ENCODE measurements at places on chromosomes 5 and 9. TPM values are rescaled to one million over a fixed set of nuclear protein-coding genes. Genes with fewer than 3 reads are reported as not detected.

IARS1 gene
- polyA plus RNA-seq, result 97.5 TPM

ANKRD20A1 gene
- polyA plus RNA-seq, result 0.18 TPM

- no peak for DNase-seq
- no peak overlapping the region for H3K27ac ChIP-seq
- H3K27me3 ChIP-seq, result no peaks in the 10 kb centered on the region
- no peaks in the 10 kb centered on the region for H3K36me3 ChIP-seq
- peaks cover 22% of the 10 kb centered on the region for H3K4me1 ChIP-seq
Observed at GRCh38 chr9:112176524-112176923, 1.4 kb upstream of the SUSD1 start.

- no peaks in the 10 kb centered on the region for H3K36me3 ChIP-seq
- H3K4me3 ChIP-seq, result no peak overlapping the region
- no peak for DNase-seq
- no peaks in the 10 kb centered on the region for H3K27me3 ChIP-seq
- no peaks in the 10 kb centered on the region for H3K4me1 ChIP-seq
Observed at GRCh38 chr5:35665096-35665495, 47.4 kb downstream of the SPEF2 start.

GRCh38 chr5:2276101-2276500 is 393.4 kb upstream of the IRX4 start:
- DNase-seq, result no peak
- H3K27me3 ChIP-seq, result no peaks in the 10 kb centered on the region
- no peaks in the 10 kb centered on the region for H3K36me3 ChIP-seq

- H3K4me1 ChIP-seq, result no peaks in the 10 kb centered on the region
- H3K4me3 ChIP-seq, result no peak overlapping the region
- H3K27ac ChIP-seq, result peak overlapping the region; percentile 24
- DNase-seq, result no peak
Observed at GRCh38 chr9:27047136-27047535, 41.7 kb upstream of the LRRC19 start.

DNA sequence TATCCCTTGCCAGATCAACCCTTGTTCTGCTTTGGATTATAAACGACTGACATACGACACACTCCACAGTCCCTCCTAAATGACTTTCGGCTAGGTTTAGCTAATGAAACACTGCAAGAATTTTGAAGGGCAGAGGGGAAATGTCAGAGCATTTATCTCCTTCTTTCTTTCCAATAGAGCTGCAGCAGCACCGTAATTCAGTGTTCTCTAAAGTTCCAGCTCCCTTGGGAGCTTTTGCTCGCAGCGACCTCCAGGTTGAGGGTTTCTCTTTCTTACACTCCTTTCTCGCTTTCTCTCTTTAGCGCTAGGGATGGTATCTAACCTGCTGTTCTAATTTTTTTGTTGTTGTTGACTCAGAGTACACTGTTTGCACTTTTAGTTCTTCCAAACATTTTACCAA is 467.1 kb upstream of the ST8SIA4 start:
- no peaks in the 10 kb centered on the region for H3K27me3 ChIP-seq
- no peaks in the 10 kb centered on the region for H3K36me3 ChIP-seq
- H3K4me3 ChIP-seq, result no peak overlapping the region
- no peaks in the 10 kb centered on the region for H3K4me1 ChIP-seq

DNA sequence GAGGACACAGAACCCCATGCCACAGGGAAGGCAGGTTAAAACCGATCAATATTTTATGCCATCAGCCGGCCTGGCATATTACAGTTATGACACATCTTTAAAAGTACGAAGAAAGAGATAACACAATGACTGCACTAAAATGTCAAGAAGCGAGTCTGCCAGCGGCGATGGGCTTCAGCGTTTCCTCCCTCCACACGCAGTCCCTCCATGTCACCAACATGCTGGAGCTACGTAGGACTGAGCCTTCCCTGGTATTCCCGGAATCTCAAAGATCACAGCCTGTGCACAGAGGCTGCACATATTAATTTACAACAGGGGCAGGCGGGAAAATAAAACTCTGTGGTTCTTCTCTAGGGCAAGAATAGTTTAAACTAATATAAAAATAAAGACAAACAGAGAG is 257.7 kb downstream of the IRX1 start:
- no peaks in the 10 kb centered on the region for H3K27me3 ChIP-seq
- no peaks in the 10 kb centered on the region for H3K36me3 ChIP-seq
- H3K27ac ChIP-seq, result peak overlapping the region; percentile 54
- H3K4me3 ChIP-seq, result no peak overlapping the region
- no peak for DNase-seq

SMIM27 gene
- 4.8 TPM for polyA plus RNA-seq

GRCh38 chr5:94707359-94707758 is 88.9 kb downstream of the SLF1 start:
- H3K27ac ChIP-seq, result no peak overlapping the region
- no peaks in the 10 kb centered on the region for H3K4me1 ChIP-seq
- DNase-seq, result no peak
- no peaks in the 10 kb centered on the region for H3K27me3 ChIP-seq
- H3K4me3 ChIP-seq, result no peak overlapping the region
- peaks cover 31% of the 10 kb centered on the region for H3K36me3 ChIP-seq

- no peak overlapping the region for H3K4me3 ChIP-seq
- peaks cover 8% of the 10 kb centered on the region for H3K4me1 ChIP-seq
- no peaks in the 10 kb centered on the region for H3K36me3 ChIP-seq
- no peak overlapping the region for H3K27ac ChIP-seq
- H3K27me3 ChIP-seq, result no peaks in the 10 kb centered on the region
Observed at GRCh38 chr5:171617817-171618591, 167.6 kb upstream of the SMIM23 start.

DNA sequence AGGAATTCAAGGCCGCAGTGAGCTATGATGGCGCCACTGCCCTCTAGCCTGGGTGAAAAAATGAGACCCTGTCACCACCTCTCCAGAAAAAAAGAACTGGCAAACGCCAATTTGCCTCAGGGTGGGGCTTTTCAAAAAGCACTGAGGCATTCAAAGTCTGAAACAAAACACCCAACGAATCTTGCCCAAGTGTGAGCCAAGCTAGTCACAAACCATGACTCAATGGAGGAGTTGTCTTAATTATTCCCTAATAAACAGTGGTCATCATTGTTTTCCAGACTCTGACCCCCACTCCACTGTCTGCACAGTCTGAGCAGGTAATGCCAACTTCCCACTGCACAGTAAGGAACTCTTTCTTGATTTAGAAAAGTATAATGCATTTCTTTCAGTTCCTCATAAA is 16.8 kb downstream of the FRMD3 start:
- no peaks in the 10 kb centered on the region for H3K4me1 ChIP-seq
- H3K27ac ChIP-seq, result no peak overlapping the region
- H3K4me3 ChIP-seq, result no peak overlapping the region
- no peaks in the 10 kb centered on the region for H3K27me3 ChIP-seq
- no peaks in the 10 kb centered on the region for H3K36me3 ChIP-seq

TRUB2 gene
- 25.6 TPM for polyA plus RNA-seq

QRFP gene
- not detected for polyA plus RNA-seq

GRCh38 chr9:79695531-79696175 is 123.9 kb downstream of the TLE4 start:
- DNase-seq, result no peak
- H3K27ac ChIP-seq, result no peak overlapping the region
- no peaks in the 10 kb centered on the region for H3K36me3 ChIP-seq
- H3K4me3 ChIP-seq, result no peak overlapping the region
- no peaks in the 10 kb centered on the region for H3K4me1 ChIP-seq
- no peaks in the 10 kb centered on the region for H3K27me3 ChIP-seq

DNA sequence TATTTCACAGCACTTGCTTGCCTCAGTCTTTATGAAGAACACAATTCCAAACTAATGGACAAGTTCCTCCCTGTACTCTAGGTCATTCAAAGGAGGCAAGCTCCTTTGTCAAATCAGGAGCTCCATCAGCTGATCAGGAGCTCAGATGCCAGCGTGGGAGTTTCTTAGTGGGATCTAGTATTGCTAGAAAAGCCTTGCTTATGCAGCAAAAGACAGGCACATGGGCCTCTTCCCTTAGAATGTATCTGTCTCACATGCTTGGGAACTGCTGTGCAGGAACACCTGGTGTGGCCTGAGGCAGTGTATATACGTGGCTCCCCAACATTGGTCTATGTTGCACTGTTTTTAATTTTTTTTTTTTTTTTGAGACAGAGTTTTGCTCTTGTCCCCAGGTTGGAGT is 21.4 kb upstream of the HAVCR1 start:
- H3K27ac ChIP-seq, result no peak overlapping the region
- no peak overlapping the region for H3K4me3 ChIP-seq
- DNase-seq, result no peak
- H3K27me3 ChIP-seq, result no peaks in the 10 kb centered on the region

Measured in heart left ventricle (tissue), 16 donors.